Suppressor macrophage treated with lipopolysaccharide for 1 hour (primary cell): ENCODE measurements at places on chromosomes 3 and 15.

GRCh38 chr3:112042842-112043280 is 8.3 kb downstream of the TMPRSS7 start:
- DNase-seq, result no peak

- DNase-seq, result no peak
These were observed 43.5 kb downstream of the UBE2E2 start for GRCh38 chr3:23246651-23247050.

DNA sequence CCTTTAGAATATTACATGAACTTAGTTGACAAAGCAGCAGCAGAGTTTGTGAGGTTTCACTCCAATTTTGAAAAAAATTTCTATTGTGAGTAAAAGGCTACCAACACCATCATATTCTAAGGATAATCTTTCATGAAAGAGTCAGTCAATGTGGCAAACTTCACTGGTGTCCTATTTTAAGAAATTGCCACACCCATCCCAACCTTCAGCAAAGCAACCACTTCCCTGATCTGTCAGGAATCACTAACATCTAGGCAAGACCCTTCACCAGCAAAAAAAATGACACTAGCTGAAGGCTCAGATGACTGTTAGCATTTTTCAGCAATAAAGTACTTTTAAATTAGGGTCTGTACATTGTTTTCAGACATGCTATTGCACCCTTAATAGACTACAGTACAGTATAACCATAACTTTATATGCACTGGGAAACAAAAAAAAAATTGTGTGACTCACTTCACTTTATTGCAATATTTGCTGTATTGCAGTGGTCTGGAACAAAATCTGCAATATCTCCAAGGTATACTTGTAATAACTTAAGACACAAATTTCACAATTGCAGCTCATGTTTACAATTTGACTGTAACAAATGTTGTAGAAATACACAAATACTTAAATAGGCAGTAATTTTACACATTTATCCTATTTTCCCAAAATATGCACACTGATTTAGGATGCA is 38.9 kb upstream of the ALCAM start:
- peak; percentile 63 for DNase-seq

DNA sequence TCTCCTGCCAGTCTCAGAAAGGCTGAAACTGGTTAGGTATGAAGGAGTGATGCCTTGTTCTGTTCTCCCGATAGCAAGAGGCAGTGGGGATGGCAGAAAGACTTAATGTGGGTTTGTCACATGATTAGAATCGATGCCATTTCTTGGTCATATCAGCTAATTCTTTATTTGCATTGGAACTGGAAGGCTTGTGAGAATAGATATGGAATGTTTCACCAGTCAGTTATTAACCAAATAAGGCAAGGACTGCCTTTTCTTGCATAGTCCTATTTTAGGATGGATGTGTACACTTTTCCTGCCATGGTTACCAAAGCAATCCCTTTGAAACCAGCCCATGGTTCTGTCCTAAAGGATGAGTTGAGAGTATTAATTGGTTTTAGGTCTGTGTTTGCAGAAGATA is 33.7 kb downstream of the FILIP1L start:
- DNase-seq, result no peak

DNA sequence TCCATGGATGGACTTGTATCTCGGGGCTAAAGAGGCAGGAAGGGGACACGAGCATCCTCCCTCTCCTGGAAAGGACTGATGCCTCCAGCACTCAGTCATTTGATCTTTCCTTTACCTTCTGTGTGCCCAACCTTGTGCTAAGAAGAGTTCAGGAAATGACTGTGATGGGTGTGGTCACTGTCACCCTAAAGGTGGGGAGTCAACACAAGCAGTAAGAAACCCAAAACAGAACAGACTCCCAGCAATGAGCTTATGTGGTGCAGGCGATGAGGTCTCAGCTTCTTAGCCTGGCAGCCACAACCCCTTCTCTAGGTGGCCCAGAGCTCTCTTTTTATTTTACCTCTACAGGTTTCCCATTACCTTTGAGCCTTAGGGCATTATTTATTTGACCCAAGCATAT is 3.8 kb downstream of the MPI start:
- no peak for DNase-seq

- DNase-seq, result peak; percentile 92
These were observed at the start of gene ZBTB38 for GRCh38 chr3:141368062-141368924. Gene ZBTB38, plus strand, starts transcription at chr3:141368504. Its CDS starts 73,885 bp downstream, at chr3:141442389.

DNA sequence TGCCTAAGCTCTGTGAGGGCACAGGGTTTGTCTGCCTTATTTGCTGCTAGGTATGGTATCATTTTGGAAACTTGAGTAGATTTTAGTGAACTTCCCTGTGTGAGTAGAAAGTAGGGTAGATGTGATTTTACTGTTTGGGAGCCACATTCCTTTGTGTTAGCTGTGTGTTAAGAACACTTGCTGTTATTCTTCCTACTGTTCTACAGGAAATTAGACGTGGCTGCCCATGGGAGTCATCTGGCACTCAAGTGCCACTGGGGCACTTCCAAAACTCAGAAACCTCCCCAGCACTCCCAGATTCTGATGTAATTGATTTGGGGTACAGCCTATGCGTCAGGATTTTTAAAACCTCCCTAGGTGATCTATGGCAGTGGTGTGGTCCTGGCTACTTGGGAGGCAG is 369.9 kb upstream of the C2CD4B start:
- DNase-seq, result no peak

- DNase-seq, result peak; percentile 29
These were observed 57.6 kb upstream of the NR2E3 start for GRCh38 chr15:71752604-71753289.

GRCh38 chr3:174767853-174768382 is 91.2 kb upstream of the NAALADL2 start:
- DNase-seq, result no peak

DNA sequence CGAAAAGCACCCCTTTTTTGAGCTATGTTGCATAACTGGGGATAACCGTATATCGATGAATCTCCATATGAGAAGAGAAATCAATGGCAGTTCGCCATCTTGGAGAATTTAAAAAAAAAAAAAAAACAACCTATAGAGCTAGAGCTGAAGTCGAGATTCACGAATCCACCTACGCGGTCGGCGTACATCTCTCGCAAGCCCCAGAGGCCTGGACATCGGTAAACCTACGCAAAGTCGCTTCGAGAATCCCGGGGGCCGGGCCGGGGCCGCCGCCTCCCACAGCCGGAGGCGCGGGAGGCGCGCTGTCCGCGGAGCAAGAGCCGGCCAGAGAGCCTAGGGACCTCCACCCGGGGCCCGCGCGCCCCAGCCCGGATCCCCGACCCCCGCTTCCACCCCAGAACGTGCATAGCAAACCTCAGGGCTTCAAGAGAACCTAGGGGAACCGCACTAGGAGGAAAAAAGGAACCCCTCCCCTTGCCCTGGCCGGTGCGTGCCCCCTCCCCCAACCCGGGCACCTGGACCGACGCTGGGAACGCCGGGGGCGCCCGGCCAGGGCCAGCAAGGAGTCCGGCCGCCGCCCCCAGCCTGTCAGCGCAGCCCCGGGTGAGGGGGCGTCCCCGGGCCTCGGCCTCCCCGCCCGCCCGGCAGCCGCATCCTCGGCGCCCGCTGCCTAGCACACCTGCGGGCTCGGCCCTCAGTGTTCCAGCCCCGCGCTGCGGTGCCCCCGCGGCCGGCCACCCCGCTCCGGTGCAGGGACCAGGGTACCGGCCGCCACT is 567 bp downstream of the PFN2 start:
- peak; percentile 68 for DNase-seq

DNA sequence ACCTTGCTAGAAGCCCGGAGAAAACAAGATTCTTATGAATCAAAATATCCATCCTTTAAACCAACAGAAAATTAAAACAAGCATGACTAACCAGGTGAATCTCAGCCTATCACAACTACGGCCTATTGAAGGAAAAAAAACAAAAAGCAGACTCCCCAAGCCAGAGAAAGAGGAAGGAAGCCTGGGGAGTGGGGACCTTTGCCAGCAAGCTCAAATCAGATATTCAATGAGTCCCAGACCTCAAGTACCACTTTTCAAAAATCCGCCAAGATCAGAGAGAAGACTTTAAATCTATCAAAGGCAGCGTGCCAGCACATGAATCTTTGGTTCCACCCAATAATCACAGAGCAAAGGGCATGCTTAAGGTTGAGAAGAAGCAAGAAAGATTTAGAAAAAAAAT is 253.8 kb downstream of the NTRK3 start:
- DNase-seq, result no peak

GRCh38 chr3:194140520-194141414 is 4.8 kb downstream of the HES1 start:
- DNase-seq, result no peak

- DNase-seq, result no peak
These were observed 124.7 kb downstream of the RPL22L1 start for GRCh38 chr3:170745211-170745718.
